ENCODE measurements at places on chromosomes 11 and 22.

GRCh38 chr11:30559004-30559403 lies 27.1 kb downstream of the MPPED2 start:
- DNase-seq: no peak

DNA sequence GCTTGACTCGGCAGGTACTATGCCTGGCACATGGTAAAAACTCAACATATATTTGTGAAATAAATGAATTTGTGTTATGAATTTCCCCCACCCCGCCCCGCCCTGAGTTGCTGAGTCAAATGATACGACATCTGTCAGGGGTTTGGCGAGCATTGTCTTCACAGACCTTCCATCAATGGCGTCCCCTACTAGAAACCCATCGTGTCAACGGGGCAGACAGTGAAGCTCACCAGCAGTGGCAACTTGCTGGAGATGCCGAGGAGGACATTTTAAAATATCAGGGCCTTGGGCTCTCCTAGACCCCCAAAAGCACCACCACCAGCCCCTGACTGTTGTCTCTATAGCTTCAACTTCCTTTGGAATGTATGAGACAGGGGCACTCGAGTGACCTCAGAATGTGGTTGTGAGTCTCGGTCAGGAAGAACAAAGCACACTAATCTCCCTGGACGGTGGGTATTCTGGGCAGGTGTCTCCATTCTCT lies 761 bp upstream of the NXF1 start:
- no peak for DNase-seq

DNA sequence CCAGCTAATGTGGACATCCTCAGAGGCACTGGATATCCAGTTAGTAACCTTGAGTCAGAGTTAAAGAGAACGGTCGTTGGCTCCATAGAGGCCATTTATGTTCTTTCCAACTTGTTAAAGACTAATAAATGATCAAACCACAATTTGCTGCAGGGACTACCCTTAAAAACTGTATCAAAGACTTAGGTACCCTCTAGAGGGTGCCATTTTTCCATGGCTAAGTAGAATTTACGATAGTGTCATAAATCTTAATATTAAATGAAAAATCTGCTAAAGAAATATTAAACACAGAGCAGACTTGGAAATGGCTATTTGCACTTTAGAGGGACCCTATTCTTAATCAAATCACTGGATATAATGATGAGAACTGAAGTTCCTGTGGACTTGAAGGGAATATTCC lies 685.2 kb upstream of the CHORDC1 start:
- DNase-seq: no peak

- no peak for DNase-seq
Observed at GRCh38 chr22:27218012-27218920, 560.9 kb downstream of the MIAT start.

GRCh38 chr11:114273071-114273470 lies 23.1 kb upstream of the NNMT start:
- DNase-seq: no peak

- DNase-seq: no peak
Observed at GRCh38 chr11:94741022-94741679, 27.0 kb upstream of the AMOTL1 start.

- no peak for DNase-seq
Observed at GRCh38 chr11:16804104-16804947, 65.9 kb downstream of the C11orf58 start.

DNA sequence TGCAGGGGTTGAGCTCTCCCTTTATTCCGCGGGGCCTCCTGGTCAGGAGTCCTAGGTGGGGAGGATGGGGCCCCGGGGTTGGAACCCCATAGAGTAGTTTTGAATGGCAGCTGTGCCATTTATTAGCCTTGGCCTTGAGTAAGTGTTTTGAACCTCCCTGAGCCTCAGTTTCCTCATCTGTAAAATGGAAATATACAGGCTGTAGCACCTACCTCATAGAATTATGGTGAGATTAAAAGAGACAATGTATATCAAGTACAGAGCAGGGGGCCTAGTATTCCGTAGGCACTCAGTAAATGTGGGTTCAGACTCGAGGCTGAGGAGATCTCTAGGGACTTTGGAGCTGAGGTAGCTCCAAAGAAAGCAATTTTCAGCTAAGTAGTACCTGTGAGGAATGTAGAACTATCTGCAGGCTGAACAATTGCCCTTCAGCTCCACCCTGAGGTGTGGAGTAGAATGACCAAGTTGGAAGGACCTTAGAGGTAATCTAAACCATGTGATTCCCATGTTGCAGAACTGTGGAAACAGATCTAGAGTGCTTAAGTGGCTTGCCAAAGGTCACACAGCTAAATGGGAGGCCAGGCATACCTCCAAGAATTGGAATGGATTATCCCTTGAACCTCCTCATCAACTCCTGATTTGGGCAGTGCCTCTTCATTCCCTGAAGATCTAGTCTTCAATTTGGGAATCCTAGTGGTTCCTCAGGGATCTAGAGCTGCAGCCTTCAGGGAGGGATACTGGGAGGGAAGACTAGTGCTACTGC lies 682 bp downstream of the PGAP2 start:
- DNase-seq: peak; percentile 30

- DNase-seq: no peak
Observed at GRCh38 chr11:120227228-120227852, 12.6 kb upstream of the POU2F3 start.

DNA sequence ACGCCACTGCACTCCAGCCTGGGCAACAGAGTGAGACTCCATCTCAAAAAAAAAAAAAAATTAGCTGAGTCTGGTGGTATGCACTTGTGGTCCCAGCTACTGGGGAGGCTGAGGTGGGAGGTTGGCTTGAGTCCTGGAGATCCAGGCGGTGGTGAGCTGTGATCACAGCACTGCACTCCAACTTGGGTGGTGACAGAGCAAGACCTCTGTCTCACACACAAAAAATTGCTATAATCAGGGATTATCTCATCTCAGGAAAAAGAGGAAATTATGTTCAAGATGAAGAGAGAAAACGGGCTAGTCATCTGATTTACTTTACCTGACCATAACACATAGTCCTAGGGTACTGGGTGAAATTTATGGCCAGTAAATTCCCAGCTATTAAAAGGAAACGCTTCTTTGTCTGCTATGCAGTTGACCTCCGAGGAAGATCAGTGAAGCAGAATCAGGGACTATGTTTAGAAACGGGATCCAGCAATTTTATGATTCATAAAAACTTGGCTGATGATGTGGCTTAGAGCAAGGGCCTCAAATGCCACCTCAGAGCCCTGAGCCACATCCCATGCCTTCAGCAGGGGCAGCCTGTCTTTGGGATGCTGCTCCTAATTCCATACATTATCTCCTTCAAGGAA lies 386.2 kb downstream of the NTM start:
- no peak for DNase-seq

DNA sequence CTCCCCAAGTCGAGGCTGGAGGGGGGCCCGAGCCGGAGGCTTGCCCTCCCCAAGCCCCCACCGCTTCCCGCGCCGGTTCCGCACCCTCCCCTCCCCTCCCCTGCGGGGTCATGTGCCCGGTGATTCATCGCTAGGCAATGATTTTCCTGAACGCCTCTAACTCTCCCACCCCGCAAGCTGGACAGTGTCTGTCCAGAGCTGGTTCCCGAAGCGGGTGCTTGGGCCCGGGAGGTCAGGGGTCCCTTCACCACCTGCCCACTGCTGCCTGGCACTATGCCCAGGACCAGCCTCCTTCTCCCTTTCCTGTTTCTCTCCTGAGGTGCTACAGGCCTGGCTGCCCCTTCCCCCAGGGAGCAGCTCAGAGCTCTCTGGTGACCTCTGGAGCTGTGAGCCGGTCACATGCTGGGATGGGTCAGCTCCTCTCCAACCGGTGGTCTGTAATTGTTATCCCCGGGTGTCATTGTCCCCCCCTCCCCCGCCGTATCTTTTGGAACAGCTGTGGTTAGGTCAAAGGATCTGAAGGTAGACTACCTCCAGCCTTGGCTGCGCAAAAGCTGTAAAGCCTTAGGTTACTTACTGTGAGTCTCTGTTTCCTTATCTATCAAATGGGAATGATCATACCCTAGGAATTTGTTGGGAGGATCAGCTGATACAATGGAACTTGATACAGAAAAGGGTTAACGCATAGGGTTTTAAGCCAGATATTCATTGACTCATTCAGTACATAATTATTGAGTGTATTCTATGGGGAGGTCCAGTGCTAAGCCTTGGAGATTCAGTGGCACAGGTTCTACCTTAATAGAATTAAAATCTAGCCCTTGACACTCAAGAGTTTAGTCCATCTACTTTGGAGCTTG lies 753 bp downstream of the STX3 start:
- DNase-seq: no peak

- no peak for DNase-seq
Observed at GRCh38 chr11:21038801-21039200, 369.4 kb downstream of the NELL1 start.

DNA sequence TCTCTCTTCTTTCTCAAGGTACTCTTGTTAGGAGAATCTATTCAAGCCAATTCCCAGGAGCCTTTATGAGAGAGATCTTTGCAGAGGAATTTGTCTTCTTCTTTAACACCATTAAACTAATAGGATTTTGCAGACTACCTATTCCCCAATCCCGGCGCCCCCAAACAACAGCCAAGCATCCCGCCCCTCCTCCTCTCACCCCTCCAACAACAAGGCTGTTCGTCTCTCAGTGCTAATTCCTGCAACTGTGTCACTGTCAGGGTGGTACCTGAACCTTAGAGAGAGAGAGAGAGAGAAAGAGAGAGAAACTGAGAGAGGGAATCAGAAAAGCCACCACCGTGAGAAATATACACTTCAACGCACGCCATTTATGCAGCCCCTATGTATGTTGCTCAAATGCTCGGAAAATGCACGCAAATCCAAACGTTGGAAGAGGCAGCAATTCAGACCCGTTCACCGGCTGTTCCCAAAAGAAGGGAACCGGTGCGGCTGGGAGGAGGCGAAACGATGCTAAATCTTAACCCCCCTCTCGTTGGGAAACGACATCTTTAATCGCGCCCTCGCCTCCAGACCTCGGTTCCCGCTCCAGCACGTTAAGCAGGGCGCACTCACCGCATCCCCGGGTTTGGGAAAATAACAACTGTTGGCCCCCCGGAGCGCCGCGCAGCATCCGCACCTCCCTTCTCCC lies 961 bp downstream of the KCNA4 start:
- no peak for DNase-seq

DNA sequence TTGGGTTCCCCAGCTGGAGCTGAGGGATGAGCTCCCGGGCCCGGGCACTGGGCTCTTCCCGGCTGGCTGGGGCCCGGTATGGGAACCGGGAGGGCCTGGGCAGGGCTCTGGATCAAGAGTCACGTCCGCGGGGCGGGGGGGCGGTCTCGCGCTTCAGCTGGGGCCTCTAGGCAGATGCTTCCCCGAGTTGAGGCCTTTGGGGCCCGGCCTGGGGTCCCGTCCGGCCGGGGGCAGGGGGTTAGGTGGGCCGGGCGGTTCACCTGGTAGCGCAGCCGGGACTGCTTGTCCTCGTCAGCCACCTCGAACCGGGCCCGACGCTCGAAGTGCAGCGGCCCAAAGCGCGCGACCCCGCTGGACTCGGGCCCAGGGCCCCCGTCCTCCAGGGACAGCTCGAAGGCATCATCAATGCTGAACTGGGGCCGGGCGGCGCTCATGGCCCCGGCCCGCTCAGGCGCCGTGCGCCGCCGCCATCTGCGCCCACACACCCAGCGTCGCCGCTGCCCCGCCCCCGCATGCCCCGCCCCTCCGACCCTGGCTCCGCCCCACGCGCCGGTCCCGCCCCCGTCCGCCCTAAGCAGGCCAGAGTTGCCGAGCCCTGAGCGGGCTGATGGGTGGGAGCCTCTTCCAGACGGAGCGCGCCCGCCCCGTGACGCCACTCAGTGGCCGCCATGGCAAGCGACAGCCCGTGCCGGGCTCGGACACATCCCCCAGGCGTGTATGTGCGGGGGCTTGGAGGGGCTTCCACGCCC lies at the start of gene TMEM134:
Gene TMEM134, minus strand, starts transcription at position 493 of the 749 bp plus-strand sequence. Its CDS starts 59 bp downstream, at position 434.
- peak; percentile 92 for DNase-seq
